ENCODE measurements at places on chromosomes 3 and 15. TPM values are rescaled to one million over a fixed set of nuclear protein-coding genes. Genes with fewer than 3 reads are reported as not detected.

DNA sequence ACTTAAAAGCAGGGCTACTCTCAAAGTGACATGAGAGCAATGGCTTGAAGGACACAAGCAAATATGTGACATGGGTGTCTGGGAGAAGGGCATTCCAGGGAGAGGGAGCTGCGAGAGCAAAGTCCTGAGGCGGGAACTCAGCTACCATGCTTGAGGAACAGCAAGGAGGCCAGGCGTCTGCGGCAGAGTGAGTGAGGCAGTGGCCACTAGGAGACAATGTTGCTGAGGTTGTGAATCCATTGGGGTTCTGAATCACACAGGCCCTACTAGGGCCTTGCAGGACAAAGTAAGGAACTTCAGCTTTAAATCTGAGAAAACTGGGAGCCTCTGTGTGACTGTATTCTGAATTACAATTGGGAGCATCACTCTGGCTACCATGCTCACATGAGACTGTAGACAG is 94.1 kb upstream of the PRICKLE2 start:
- DNase-seq: no peak

The SLC15A2 gene
- 9.3 TPM for total RNA-seq

DNA sequence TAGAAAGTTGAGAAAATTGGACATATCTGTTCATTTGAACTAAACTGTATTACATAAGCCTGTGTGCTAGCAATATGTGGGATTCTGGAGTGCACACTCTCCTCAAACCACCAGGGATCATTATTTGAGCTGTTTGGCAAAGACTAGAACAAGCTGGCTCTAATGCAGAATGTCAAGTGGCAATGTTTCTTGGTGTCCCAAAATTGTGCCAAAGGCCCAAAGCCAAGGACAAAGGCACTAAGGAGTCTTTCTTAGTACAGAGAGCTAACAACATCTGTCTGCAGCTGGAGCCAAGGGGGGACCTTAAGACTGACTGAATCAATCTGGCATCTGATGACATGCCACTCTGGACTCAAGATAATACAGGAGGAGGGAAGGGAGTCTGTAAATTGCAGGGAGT is 76.7 kb upstream of the STRIT1 start:
- DNase-seq: no peak

The SMC4 gene
- total RNA-seq: 11.8 TPM

GRCh38 chr15:48330105-48330785 is 984 bp upstream of the DUT start:
- no peak for DNase-seq

The TRAT1 gene
- not detected for total RNA-seq

DNA sequence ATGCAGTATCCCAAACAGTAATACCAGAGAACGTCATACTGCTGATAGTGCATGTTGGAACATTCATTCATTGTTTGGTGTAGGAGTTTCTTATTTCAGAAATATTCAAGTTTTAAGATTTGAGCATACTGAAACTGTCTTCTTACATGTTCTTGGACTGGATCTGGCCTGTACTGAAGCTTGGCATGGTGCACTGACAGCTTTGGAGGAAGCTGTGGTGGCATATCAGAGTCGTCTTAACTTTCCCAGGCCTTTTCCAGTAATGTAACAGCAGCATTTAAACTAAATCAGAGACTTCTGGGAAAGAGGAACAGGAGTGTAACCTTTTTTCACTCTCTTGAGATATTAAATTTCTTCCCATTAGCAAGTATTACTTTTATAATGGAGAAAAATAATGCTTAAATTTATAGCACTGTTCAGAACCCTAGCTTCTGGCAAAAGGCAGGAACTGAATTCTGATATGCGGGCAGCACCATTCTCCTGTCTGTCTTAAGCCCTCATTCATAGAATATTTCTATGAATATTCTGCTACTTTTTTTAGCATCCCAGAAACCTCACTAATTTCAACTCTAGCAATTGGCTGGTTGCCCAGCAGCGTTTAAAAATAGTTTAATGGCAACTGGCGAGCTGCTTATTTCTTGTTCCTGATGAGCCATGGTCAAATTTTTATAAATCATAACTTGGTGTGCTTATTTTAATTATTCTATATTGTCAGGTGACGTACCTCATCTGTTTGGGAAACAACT is 31.1 kb downstream of the DNAJC13 start:
- DNase-seq: peak; percentile 62

DNA sequence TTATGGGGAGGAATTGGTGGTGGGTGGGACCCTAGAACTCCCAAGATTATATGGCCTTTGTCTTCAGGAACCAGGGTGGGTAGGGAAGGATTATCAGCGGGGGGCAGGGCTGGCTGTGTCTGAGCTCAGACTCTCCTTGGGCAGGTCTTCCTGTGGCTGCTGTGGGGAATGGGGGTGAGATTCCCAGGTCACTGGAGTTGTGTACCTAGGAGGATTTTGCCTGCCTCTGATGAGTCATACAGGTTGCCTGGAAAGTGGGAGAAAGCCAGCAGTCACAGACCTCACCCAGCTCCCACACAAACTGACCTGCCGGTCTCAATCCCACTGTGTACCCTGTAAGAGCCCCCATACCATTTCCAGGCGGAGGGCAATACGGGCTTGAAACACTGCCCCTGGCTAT is 209.9 kb upstream of the CNTN3 start:
- no peak for DNase-seq

The WDR93 gene
- total RNA-seq: 1.5 TPM

DNA sequence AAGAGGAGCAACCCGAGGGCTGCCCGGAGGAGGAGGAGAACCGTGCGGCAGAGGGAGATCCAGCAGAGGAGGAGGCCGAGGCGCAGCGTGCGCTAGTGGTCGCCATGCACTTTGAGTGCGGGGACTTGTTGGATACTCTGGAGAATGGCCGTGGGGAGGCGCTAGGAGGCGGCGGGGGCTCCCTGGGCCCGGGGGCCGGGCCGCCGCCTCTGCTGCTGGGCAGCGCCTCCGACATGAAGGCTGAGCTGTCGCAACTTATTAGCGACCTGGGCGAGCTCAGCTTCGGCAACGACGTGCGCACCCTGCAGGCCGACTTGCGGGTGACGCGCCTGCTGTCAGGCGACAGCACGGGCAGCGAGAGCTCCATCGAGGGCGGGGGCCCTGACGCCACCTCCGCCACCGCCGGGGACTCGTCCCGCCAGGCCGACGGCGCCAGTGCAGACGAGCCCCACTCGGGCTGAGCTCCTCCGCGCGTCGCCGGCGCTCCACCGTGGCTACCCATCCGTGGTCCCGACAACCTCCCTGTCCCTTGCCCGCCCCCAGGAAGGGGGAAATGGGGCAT is 2.0 kb downstream of the FAM43A start:
- DNase-seq: peak; percentile 54

DNA sequence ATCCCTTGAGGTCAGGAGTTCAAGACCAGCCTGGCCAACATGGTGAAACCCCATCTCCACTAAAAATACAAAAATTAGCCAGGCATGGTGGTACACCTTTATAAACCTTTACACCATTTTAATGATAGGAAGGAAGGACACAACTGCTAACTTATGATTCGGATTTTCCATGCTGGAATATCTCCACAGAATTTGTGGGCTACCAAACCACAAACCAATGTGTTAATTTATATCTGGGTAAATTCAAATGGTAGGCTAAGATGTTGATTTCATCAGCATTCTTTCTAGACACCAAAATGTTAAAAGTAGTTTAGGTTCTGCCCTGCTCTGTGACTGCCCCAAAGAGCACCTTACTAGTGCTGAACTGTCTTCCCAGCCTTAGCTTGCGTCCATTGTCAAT is 72.8 kb downstream of the POLQ start:
- no peak for DNase-seq

DNA sequence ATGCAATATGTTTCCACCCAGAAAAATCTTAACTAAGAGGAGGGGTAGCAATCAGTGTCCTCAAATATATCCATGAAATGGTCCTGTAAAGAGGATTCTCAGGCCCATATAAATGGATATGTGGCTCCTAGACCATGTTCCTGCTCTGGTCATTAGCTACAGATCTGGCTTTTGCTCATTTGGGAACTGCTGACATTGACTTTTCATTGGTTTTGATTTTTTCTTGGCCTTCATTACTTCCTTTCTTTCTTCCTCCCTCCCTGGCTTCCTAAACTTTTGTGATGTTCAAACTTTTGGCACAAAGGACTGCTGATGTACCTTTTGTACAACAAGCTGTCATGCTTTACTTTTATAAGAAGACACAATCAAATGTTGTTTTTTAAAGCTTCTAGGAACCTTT is 41.6 kb upstream of the SNRK start:
- DNase-seq: no peak

The SUCLG2 gene
- total RNA-seq: 77.0 TPM

The ZNF280D gene
- total RNA-seq: 83.3 TPM

DNA sequence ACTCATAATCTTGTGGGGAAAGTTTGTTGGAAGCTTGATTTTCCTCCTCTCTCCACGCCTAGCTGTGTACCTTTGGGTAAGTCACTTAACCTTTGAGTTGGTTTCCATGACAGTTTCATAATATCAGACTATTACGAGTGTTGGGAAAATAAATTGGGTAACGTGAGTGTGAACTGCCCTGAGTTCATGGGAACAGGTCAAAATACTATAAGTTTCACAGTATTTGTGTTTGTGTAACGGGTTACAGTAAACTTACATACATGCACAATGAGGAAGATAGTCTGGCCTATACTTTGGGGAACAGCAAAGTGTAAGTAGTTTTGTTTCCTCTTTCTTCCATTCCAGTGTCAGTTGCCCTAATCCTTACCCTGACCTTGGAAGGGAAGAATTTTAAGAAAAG is 509.9 kb downstream of the MECOM start:
- no peak for DNase-seq

DNA sequence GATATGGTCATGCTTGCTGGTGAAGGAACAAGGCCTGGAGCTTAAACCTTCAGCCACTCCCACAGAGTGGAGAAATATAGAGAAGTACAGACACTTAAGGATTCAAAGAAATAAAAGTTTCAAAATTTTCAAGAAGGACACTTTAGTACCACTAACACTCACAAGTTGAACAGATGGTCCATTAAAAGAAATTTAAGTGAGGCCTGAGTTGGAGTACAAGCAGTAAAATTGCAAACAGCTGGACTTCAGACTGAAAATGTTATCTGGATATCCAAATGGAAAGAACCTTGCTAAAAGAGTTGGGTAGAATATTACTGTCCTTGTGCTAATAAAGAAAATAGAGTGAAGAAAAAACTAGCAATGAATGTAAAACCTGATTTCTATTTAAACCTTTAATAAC is 397.1 kb upstream of the KCNMB2 start:
- no peak for DNase-seq

The DHX30 gene
- total RNA-seq: 37.9 TPM

The CFAP20DC gene
- not detected for total RNA-seq

DNA sequence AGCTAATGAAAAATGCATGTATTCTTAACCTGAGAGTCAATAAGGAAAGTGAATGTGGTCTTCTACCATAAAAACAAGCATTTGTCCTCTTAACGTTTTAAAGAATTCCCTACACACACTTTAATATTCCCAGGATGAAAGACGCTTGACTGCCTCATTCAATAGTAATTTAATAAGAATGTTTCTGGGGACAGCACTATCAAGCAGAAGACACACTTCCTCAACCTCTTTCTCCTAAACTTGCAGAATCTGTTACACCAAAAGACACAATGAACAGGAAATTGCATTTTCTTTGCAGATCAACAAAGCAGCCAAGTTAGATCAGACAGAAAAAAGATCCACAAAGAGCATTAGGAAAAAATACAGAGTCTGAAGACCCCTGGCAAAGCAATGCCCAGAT is 97.7 kb downstream of the PLCH1 start:
- DNase-seq: no peak

The CCDC191 gene
- 9.7 TPM for total RNA-seq

DNA sequence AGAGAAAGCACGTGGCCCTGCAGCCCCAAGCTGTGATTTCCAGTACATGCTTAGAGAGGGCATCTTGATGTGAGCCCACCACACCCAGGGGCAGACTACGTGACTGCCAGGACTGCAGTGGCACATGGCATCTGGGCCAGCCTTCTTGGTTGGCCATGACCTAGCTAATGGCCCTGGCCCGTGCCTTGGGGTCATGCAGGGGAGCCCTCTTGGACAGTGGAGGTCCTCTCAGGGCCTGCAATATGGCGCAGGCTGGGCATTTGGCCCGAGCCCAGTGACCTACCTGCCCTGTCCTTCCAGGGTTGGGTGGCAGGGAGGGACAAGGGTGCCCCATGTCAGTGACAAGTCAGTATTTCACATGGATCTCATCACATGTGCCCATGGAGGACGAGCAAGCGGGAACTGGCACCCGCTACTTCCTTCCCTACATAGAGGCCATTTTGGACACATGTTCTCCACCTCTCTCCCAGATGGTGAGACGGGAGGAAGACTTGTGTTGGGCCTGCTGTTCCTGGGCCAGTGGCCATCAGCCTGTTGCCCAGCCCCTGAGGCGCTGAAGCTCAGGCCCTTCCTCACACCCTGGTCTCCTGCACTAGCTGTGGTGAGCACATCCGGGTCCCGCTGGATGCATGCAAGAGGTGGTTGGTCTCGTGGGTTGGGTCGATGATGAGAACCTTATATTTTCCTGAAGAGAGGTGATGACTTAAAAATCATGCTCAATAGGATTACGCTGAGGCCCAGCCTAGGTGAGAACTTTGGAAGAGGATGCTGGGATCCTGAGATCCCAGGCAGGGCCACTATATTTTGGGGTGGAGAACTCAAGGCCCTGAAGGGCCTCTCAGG is 195.6 kb downstream of the UBE3A start:
- DNase-seq: peak; percentile 6

- no peak for DNase-seq
Measured at GRCh38 chr3:64218329-64218728, 6.9 kb downstream of the PRICKLE2 start.

DNA sequence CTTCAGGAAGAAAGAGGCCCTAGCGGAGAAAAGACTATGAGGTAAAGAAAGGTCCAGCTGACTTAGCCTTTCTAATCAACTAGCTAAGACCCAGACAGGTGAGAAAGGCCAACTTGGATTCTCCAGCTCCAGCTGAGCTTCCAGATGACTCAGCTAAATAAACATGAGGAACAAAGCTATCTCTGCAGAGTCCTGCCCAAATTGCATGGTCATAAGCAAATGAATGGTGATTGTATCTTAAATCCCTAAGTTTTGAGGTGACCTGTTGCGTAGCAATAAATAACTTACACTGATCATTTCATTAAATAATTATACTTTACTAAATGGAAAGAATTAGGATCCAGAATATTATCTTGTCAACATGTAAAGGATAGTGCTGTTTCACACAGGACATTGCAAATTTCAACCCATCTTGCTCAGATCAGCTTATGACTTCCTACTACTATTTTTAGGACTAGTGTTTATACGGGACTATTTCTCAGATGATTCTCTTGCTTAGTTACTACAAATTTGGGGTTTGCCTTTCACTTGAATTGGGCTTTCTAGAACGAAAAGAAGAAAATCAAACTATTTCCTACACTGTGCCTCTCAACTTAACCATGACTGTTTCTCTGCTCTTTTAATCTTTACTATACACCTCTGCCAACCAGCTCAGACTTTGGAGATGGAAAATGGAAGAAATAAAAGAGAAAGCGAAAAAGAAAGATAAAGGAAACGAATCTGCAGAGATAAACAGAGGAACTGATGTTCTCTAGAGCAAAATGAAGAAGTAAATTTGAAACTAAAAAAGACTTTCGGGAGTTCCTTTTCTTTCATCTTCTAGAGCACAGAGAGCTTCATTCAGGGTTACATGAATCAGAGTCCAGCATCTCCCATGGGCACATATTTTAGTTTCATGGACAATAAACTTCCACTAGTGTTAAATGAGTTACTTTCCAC is 6.6 kb upstream of the ADGRG7 start:
- no peak for DNase-seq

The COL6A5 gene
- 1.7 TPM for total RNA-seq

- DNase-seq: no peak
Measured at GRCh38 chr3:25226747-25227146, 201.3 kb upstream of the RARB start.
